NK-92 treated with Interleukin-12 subunit alpha and Interleukin-12 subunit beta, amount 100 ng/mL, for 24 hours (cell line): ENCODE measurements at places on chromosomes 1 and 21.

- DNase-seq, result no peak
These were observed 99.5 kb upstream of the CSF3R start for GRCh38 chr1:36582066-36582755.

- DNase-seq, result no peak
These were observed 51.0 kb upstream of the POU2F1 start for GRCh38 chr1:167169642-167170041.

DNA sequence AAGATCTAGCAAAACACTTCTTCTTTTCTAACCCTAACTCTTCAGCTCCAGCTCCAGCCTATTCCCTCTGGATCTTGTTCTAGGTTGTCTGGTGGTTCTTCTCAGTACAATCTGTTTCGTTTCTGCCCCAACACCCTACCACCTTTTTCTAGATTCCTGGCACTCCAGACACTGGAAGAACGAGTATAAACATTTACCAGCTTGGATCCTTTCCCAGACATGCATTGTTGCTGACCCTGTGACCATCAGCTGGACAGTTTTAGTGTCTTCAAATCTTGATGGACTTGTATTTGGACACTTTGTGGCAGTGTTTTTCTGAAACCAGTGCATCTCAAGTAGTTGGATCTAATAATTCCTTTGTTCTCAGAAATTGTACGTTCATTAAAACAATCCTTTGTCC is 30.6 kb upstream of the CACNA1E start:
- DNase-seq, result no peak

DNA sequence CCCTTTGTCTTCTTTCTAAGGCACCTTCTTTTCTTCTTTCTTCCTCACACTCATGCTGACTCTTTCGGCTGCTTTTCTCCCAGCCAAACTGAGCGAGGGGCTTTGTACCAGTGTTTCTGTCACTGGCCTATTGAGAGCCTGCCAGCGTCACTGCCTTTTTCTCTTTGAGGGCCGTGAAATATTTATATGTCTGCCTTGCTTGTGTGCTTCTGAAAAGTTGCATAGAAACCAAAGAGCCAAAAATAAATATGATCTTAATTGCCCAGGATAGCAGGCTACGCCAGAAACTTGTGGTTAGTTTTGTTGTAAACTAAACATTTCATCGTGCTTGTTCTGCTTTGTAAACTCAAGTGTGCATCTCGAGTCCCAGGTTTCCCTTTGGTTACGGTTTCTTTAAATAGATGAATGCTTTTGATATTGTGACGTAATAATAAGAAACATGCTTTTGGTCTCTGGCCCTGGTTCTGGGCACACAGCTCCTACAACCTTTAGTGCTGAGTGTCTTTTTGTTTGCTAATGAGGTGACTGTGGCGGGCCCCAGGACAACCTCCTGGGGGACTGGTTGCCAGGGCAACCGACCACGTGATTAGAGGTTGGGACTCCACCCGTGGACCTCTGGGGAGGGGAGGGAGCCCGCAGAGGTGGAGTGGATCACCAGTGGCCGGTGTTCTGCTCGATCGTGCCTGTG is 10.8 kb downstream of the SLC37A1 start:
- no peak for DNase-seq

- no peak for DNase-seq
These were observed 43.2 kb downstream of the ECE1 start for GRCh38 chr1:21246905-21247642.

- DNase-seq, result no peak
These were observed 54.9 kb downstream of the GALNT2 start for GRCh38 chr1:230121950-230122349.

DNA sequence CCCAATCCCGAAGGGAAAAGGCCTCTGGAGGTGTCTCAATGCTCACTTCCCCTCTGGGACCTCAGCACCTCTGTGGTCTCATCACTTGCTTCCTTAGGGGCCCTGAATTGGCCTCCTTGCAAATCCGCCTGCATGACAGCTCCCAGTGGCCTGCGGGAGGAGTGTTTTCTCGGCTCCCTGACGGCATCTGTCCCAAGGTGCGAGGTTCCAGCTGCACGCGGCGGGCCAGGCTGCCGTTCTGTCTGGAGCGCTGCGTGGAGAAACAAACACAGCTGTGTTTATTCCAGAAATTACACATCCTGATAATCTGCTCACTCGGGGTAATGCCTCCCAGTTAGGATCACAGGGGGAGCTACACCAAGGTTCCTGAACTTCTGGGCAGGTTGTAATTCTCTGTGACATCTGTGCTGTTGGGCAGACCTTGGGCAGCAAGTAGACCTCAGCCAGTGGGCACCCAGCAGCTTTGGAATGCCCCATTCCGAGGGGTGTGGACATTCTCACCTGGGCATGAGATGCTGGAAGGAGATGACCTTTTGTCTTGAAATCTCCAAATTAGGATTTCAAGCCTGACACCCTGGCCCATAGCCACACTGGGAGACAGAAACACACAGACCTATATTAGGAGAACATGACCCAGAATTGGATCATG is 18.2 kb downstream of the EPHB2 start:
- no peak for DNase-seq

DNA sequence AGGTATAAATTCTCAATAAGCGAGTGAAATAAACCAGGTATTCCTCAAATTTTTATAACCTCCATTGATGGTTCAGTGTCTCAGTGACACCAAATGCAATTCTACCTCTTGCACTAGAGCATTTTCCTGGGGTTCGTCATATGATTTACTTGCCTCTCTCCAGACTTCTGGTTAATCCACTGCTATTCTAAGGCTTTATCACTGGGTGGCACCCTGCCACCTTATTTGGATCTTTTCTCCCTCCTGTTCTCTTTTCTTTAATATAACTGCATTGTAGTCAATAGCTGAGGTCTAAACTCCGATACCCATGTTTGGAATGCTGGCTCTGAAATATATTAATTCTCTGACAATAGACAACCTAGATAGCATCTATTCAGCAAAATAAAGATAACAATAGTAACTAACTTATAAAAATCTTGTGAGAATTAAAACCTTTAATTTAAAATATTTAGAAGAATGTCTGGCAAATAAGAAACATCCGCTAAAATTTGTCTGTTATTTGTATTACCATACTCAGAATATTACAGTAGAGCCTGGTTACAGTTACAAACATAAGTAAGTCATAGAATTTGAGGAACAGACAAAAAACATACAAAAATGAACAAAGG is 436.4 kb downstream of the PLA2G4A start:
- no peak for DNase-seq

GRCh38 chr1:47630346-47630745 is 192.5 kb downstream of the FOXD2 start:
- no peak for DNase-seq

DNA sequence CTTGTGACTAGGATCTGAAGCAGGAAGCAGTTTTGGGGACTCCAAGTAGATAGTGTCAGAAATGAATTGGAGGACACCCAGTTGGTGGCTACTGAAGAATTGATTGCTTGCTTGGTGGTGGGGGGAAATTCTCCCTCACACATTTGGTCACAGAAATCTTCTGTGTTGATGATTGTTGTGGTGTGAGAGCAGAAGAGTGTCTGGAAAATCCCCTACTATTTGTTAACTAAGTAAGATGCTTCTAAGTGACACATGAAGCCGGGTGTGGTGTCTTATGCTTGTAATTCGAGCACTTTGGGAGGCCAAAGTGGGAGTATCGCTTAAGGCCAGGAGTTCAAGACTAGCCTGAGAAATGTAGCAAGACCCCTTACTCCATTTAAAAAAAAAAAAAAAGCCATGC is 22.5 kb upstream of the IPP start:
- DNase-seq, result no peak

- DNase-seq, result no peak
These were observed 17.5 kb upstream of the COL18A1 start for GRCh38 chr21:45387506-45387905.

- no peak for DNase-seq
These were observed 18.8 kb upstream of the GRIK1 start for GRCh38 chr21:29958551-29958950.

- no peak for DNase-seq
These were observed 3.2 kb upstream of the KLHDC8A start for GRCh38 chr1:205359771-205360565.

DNA sequence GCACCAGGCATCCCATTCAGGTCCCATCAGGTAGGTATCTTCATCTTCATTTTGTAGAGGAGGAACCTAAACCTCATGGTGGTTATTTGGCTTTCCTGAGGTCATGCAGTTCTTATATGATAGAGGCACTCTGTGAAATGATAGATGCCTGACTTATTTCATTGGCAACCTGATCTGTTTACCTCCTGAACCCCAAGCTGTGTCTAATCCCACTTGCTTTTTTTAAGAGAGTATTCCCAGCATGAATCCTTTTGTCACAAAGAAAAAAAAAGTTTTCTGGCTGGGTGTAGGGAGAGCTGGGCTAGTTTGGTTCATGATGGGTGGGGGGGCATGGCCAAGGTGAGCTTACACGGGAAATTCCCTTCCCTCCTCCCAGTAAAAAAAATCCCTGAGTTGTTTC is 154.2 kb downstream of the TENT5C start:
- DNase-seq, result no peak

DNA sequence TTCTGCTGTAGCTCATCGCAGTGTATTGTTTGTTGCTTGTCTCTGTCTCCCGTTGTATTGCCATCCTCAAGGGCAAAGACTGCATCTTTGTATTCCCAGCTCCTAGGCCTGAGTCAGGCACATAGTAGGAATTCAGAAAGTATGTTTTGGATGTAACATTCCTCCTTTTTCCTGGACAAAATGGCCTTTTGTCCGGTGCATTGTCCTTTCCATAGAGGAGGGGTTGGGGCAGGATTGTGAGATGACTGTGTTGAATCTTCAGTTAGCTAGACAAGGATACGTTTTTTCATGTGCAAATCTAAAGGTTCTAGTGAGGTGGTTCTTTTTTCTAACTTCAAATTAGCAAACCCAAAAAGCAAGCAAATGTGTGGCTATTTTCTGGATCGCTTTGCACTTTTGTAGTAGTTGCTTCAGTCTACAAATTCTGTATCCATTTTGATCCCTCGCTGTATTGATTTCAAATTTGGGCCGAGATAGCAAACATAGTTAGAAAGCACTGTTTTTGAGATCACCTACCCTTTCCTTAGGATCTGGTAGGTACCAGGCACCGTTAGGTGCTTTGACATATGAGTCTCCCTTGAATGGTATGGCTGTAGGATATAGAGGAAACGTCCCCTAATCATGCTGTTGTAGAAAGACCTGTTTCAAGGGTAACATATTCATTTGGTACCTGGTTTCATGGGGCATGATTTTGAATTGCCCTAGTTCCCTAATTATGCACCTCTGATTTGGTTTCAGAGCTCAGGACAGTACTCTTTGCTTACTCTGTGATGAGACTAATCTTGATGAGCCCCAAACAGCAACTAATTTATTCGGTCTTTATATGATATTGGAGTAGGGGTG is 1.2 kb downstream of the PPP1R8 start:
- DNase-seq, result no peak

- DNase-seq, result no peak
These were observed 81.1 kb downstream of the TENT5C start for GRCh38 chr1:117686907-117687306.

DNA sequence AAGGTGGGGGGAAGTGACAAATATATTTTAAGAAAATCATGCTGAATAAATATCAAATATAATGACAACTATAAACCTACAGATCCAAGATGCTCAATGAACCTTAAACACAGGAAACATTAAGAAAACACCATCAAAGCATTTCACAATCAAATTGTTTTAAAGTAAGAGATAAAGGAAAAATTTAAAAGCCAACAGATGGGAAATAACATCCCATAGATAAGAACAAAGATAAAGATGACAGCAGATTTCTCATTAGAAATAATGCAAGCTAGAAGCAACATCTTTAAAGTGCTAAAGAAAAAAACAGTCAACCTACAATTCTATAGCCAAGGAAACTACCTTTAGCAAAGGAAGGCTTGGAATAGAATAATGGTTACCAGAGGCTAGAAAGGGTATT is 17.8 kb downstream of the MCOLN3 start:
- DNase-seq, result no peak

- DNase-seq, result no peak
These were observed 307.1 kb downstream of the MATN1 start for GRCh38 chr1:30416221-30416820.

DNA sequence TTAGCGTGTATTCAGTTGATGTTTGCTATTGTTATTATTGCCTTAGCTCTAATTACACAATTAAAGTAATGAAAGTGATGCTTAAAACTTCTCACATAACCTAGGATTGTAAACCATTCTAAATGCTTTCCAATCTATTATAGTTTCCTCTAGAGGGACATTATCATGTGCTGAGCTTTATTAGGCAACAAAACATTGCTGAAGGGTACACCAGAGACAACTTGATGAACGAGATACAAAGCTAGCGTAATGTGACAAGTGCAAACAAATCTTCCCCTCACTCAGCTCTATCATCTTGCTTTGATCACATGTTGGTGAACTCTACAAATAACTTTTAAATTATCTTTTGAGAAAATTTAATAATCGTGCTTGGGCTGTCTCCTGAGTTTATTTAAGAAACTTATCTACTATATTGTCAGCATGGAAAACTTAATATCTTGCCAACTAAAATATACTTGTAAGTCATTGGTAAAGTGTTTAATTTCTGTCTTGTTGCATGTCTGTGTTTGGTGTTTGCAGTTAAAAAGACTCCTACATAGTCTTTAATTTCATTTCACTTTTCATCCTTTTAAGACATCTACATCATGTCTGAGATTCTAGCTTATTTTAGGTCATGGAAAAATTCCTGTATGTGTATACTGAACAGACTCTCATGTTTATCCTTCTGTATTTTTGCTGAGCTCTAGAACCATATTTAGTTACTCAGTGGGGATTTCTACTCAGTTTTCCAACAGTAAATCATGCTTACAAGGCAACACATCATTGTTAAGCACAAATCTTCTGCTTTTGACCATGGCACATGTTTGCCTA is 104.2 kb upstream of the ADAMTS5 start:
- no peak for DNase-seq

DNA sequence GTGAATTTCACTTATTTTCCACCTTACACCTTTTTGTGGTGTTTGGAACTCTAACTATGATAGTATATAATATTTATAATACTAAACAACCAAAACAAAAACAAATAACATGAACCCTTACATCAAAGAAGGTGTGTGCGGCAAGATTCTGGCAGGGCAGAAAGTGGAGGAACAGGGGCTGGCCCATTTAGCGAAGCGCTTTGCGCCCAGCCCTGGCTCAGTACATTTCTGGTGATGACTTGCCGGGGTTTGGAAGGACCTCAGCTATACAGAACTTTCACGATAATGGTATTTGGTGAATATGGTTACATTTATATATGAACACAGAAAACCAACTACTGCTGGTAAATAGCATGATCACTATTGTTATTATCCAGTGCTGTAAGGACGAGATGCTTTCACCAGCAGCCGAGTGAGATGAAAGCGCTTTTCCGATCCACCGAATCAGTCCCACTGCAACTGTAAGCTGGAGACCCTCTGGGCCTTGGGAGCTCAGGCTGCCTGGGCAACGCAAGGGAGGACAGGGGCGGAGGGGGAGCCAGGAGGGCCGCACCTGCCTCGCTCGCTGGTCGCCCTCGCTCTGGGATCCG is 63.9 kb downstream of the CD247 start:
- DNase-seq, result no peak

- DNase-seq, result no peak
These were observed 244.4 kb downstream of the MATN1 start for GRCh38 chr1:30478799-30479563.
